Lung microvascular endothelial cell (primary cell): ENCODE measurements at places on chromosomes 12 and 14. TPM values are rescaled to one million over a fixed set of nuclear protein-coding genes. Genes with fewer than 3 reads are reported as not detected.

Gene EMP1
- total RNA-seq, result 58.4 and 83.3 TPM in 2 replicates

Gene NELL2
- total RNA-seq, result under 0.01 TPM in 1 of 2 replicates, not detected in the other

Gene OR11G2
- total RNA-seq, result not detected in 2 replicates

Gene GLT1D1
- not detected in 2 replicates for total RNA-seq

Gene CCNK
- total RNA-seq, result 25.6 and 28.1 TPM in 2 replicates

Gene MGAT2
- 53.0 and 69.0 TPM in 2 replicates for total RNA-seq

Gene TGM1
- total RNA-seq, result under 0.01 and 0.20 TPM in 2 replicates

Gene C12orf54
- not detected in 2 replicates for total RNA-seq

DNA sequence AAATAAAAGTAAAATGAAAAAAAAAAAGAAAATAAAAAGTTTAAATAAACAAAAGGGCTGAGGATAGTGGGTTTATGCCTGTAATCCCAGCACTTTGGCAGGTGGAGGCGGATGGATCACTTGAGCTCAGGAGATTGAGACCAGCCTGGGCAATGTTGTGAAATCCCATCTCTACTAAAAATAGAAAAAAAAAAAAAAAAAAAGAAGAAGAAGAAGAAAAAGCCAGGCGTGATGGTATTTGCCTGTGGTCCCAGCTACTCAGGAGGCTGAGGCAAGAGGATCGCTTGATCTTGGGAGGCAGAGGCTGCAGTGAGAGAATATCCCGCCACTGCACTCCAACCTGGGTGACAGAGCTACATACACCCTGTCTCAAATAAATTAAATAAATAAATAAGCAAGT lies 3.9 kb downstream of the TAOK3 start:
- DNase-seq, result no peak

- no peak for DNase-seq
Observed at GRCh38 chr12:16020031-16020430, 108.9 kb downstream of the DERA start.

GRCh38 chr12:109277899-109278762 lies 31.0 kb downstream of the FOXN4 start:
- no peak for DNase-seq

GRCh38 chr12:94172973-94173372 lies 24.6 kb downstream of the PLXNC1 start:
- DNase-seq, result no peak

- peak; percentile 42 for DNase-seq
Observed at GRCh38 chr12:18262514-18262913, 1.2 kb downstream of the PIK3C2G start.

DNA sequence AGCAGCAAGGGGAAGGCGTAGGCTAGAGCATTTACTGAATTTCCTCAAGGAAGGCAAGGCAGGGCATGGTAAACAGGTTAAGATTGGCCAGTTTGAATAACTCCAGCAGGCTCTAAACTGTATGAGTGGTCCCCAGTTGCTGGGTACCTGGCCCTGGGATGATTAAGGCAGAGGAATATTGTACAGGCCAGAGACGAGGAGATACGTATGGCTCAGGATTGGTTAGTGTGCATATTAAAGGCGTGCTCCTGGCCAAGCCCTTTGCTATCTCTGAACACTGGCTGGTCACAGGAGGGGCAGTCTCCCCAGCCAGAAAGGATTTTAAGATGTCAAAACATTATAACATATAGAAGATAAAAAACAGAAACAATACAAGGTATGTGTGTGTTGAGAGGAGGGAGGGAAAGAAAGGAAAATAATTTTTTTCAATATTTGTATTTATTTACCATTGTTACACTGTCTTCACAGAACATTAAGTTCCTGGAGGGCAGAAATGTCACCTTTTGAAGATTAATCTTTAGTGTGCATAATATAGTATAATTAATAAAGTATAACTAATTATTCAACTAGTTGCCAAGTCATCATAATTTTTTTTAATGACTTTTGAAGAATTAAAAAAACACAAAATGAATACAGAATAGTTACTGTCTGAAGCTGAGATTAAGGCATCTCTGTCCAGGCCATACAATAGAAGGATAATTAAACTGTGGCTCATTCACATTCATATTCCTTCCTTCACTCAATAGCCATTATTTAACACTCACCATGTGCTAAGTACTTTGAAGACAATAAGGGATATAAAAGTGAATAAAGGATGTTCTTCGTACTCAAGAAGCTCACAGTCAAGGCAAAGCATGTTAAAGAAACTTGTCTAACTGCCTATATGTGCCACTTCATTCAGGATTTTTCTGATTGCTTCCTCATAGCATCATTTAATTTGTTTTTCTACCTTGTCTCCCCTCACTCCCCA lies 41.9 kb downstream of the DCP1B start:
- no peak for DNase-seq

DNA sequence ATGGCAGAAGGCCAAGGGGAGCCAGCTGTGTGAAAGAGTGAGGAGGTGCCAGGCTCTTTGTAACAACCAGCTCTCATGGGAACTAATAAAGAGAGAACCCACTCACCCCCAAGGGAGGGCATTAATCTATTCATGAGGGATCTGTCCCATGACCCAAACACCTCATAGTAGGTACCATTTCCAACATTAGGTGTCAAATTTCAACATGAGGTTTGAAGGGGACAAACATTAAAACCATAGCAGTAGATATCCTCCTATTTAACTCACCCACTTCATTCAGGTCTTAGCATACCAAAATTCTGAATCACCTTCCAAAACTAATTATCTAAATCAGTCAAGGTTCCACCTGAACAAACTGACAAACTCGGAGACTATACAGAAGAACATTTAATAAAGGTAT lies 75.3 kb downstream of the PPFIA2 start:
- no peak for DNase-seq

- peak; percentile 64 for DNase-seq
Observed at GRCh38 chr12:124517260-124518050, 50.0 kb downstream of the NCOR2 start.

DNA sequence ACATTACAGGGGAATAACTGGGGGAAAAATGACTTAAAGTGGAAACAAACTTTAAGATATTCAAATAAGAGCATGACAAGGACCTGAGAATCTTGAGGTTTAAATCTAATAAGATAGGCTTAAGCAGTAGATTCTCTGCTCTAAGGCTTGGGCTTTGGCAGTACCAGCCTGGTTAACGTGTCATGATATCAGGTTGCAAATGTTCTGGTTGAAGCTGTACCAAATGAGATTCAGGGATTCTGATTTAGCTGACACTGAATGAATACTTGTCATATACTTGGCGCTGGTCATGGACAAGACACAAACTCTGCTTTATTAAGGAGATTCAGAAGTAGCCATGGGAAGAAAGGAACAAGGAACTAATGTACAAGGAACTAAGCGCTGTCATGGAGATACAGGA lies 6.1 kb downstream of the TCP11L2 start:
- no peak for DNase-seq

GRCh38 chr12:123916729-123917128 lies 55.9 kb downstream of the CCDC92 start:
- DNase-seq, result no peak

- DNase-seq, result no peak
Observed at GRCh38 chr12:14959126-14959440, 2.3 kb downstream of the ARHGDIB start.

- DNase-seq, result no peak
Observed at GRCh38 chr12:96041181-96041580, 5.8 kb upstream of the LTA4H start.

DNA sequence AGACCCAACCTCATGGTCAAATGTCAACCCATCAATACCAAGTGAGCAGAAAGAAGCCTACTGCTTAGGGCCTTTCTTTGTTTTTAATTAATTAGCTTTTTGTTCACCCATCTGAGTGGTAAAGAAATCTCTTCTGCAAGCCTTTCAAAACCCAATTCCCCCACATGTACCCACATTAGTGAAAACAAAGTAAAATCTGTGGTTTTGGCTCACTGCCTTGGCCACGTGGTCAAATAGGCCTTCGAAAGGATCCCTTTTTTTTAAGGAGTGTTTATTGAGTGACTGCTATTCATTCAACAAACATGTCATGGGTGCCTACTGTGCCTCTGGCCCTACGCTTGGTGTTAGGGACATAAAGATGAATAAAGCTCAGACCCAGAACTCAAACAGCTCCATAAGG lies 160.1 kb downstream of the NUAK1 start:
- no peak for DNase-seq

DNA sequence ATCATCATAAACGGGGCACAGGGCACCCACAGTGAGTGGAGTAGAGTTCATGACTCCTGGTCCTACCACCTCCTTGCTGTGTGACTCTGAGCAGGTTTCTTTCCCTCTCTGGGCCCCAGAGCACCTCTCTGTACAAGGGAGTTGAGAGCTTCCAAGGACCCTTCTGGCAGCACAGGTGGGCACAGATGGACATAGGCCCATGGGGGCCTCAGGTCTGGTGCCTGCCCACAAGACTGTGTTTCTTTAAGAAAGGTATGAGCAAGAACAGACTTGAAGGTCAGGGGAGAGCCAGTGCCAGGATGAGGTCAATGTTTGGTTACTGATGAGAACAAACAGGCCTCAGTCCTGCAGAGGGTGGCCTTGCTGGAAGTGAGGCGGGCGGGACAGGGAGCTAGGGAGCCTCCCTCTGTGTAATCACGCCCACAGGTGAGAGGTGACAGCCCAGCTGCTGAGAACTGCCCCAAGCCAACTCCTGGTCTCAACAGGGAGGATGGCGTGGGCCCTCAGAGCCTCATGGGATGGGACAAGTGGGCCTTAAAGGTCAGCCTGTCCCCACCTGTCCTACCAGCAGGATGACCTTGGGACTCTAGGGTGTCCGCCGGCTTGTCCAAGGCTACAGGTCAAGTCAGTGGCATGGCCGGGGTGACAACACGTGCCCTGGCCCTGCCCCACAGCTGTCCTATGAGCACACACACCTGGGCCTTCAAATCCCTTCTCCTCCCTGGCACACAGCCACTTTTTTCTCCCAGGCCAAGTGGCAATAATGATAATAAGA lies 49.1 kb downstream of the CCDC85C start:
- DNase-seq, result no peak
